Brain (organoid and tissue), 16 donors: ENCODE measurements at places on chromosomes 6 and 20.

- DNase-seq: no peak
Measured at GRCh38 chr6:35230950-35231349, 17.2 kb downstream of the SCUBE3 start.

GRCh38 chr6:27157459-27158315 lies 89.8 kb upstream of the PRSS16 start:
- peak; percentile 59 for DNase-seq

DNA sequence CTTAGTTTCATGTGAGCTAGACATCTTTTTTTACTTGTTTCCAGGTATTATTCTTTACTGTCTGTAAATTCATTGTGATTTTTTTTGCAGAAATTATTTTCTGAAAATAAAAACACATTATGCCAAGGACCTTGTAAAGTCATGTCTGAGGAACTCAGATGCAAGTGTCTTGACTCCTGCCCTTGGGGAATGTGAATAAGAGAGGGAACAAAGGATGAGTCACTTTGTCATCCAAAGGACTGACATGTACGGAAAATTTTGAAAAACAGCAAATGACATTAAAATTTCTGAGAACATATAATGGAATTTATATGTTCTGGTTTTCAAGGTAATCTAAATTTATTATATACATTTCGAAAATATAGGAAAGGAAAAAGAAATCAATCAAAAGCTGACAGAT lies 660.4 kb downstream of the CD109 start:
- no peak for DNase-seq

GRCh38 chr20:52805296-52805571 lies 166.9 kb upstream of the TSHZ2 start:
- no peak for DNase-seq

DNA sequence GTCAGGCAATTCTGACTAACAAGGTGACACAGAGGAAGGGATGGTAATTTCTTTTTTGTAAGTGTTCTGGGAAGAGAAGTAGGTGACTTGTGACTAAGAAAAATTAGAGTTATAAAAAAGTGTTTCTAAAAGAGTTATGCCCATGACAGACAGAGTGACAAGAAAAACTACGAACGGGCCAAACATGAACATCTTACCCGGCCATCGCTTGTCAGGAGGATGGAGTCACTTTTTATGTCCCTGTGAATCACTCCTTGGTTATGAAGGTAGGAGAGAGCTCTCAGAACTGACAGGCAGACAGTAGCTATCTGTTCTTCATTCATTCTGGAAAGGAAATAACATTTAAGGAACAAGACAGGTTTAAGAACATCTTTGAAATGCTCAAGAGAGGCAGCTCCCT lies 43.0 kb downstream of the LAMP5 start:
- no peak for DNase-seq

- DNase-seq: no peak
Measured at GRCh38 chr20:56964901-56965300, 301.5 kb downstream of the BMP7 start.

DNA sequence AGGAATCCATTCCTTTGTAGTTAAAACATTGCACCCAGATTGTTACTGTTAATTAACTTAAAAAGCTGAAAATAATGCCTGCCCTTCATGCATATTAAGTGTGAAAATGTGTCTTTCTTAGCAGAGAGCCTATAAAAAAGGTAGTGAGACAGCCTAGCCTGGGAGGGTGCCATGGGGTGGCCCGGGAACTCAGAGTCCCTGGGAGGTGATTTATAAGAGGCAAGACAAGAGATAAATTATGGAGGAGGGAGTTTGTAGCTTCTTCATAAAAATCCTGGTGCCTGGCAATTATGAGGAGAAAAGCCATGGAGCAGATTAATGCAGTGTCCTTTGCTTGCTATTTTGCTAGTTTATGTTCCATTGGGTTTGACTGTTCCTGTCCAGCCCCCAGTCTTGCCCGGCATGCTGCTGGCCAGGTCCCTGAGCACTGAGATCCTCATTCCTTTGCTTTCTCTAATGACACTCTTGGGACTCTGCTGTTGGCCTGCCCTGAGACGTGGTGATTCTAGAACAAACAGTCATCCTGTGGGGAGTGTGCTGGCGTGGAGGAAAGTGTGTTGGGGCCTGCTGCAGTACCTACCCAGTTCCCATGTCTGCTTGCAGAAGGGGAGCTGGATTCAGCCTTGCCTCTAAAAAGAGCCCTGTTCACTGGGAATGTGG lies 4.2 kb downstream of the MLN start:
- no peak for DNase-seq

DNA sequence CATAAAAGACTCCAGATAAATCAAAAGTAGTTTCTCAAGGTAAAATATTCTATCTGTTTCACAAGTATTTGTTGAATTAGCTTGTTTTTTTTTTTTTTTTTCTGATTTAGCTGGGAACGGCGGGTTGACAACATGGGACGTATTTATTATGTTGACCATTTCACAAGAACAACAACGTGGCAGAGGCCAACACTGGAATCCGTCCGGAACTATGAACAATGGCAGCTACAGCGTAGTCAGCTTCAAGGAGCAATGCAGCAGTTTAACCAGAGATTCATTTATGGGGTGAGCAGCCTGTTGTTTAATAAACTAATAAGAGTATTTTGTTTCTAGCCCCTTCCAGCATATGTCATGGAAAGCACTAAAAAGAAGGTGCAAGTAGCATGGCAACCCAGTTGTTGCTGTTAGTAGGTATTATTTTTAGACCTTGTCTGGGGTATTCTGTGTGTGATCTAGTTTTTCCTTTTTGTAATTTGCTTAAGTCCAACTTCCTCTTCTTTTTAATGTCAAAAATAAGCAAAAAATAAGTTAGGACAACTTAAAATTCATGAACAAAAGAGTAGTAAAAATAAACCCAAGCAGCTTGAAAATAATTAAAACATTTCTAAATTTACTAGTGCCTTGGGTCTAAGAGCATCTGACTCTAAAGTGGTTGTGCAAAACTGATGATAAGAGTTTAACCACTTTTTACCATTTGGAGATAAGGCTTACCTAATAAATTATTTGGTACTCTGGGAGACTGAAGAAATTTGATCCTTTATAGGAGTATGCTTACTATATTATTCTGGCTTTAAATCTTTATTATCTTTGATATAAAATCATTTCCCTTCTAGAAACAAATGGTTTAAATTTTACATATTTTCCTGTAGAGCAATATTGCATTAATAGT lies 70.8 kb upstream of the DYNLRB1 start:
- DNase-seq: no peak

GRCh38 chr6:16209539-16209938 lies 28.8 kb upstream of the GMPR start:
- DNase-seq: no peak

DNA sequence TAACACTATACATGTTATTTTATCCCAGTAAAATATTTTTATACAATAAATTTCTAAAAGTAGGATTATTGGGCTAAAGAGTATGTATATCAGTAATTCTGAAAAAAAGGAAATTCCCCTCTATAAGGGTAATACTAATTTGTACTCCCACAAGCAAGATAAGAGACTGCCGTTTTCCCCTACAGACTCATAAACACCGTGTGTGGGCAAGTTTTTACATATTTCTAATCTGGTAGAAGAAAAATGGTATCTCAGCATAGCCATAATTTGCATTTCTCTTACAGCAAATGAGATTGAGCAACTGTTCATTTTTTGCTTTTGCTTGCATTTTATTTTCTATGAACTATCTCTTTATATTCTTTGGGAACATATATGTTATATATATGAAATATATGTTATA lies 26.0 kb upstream of the MYMX start:
- no peak for DNase-seq

- no peak for DNase-seq
Measured at GRCh38 chr6:22087960-22088706, 208.7 kb downstream of the PRL start.

DNA sequence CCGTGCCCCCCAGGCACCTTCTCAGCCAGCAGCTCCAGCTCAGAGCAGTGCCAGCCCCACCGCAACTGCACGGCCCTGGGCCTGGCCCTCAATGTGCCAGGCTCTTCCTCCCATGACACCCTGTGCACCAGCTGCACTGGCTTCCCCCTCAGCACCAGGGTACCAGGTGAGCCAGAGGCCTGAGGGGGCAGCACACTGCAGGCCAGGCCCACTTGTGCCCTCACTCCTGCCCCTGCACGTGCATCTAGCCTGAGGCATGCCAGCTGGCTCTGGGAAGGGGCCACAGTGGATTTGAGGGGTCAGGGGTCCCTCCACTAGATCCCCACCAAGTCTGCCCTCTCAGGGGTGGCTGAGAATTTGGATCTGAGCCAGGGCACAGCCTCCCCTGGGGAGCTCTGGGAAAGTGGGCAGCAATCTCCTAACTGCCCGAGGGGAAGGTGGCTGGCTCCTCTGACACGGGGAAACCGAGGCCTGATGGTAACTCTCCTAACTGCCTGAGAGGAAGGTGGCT lies 960 bp downstream of the TNFRSF6B start:
- no peak for DNase-seq

DNA sequence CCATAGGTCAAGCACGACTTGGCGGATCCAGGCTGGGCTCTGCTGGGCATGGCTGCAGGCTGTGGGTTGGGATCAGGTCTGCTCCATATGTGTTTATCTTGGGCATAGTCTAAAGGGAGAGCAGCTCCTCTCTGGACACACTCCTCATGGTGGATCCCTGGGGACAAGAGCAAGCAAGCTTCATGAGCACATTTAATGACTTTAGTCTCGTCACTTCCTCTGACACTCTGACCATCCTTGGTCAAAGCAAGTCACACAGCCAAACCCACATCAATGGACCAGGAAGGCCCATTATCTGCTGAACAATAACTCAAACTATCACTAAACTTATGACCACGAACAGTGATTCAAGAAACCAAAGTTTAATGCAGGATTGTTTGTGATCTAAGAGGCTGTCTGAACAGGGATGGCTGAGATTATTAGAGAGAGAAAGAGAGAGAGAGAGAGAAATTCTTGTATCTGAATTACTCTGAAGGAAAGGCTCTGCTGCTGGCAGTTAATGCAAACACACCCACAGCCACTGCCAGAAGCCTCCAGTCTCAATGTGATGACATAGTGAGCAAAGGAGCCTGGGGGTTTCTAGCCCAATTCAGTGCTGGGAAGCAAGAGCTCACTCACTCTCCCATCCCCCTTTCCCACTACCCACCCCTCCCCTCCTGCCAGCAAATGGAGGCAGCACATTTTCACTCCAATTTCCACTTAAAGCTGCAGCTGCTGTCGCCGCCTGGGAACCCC lies 490.2 kb upstream of the SULF2 start:
- DNase-seq: peak; percentile 84

DNA sequence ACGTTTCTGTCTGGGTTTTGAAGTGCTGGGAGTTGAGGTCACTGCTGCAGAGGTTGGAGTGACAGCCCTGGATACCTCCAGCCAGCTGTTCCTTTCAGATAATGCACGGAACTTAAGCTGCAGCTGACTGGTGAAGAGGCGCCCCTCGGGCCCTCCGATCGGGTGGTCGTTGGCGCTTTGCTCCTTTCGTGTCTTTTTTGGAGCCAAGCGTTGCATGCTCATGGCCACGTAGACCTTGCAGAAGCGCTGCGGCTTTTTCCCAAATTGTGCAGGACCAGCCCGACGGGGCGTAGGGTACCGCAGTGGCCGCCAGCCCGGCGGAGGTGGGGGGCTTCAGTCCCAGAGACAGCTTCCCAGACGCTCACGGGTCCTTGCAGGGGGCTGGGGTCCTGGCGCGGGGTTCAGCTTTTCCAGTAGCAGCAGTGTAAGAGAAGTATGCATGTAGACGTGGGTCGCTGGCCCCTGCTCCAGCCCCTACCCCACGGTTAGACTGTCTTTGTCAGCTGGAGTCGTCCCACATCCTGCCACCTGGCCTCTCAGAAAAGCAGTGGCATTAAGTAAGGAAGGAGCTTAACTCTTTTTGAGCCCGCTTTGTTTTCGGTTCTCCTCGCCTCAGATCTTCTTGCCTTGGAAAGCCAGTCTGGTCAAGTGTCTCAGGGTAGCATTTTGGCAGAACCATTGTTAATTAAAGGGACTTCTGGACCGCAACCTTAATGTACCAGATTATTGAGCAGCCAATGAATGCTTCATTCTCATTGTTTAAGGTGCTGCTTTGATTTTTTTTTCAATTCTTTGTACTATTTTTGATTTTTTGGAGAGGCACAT lies 838 bp downstream of the TNFAIP3 start:
- DNase-seq: peak; percentile 48

DNA sequence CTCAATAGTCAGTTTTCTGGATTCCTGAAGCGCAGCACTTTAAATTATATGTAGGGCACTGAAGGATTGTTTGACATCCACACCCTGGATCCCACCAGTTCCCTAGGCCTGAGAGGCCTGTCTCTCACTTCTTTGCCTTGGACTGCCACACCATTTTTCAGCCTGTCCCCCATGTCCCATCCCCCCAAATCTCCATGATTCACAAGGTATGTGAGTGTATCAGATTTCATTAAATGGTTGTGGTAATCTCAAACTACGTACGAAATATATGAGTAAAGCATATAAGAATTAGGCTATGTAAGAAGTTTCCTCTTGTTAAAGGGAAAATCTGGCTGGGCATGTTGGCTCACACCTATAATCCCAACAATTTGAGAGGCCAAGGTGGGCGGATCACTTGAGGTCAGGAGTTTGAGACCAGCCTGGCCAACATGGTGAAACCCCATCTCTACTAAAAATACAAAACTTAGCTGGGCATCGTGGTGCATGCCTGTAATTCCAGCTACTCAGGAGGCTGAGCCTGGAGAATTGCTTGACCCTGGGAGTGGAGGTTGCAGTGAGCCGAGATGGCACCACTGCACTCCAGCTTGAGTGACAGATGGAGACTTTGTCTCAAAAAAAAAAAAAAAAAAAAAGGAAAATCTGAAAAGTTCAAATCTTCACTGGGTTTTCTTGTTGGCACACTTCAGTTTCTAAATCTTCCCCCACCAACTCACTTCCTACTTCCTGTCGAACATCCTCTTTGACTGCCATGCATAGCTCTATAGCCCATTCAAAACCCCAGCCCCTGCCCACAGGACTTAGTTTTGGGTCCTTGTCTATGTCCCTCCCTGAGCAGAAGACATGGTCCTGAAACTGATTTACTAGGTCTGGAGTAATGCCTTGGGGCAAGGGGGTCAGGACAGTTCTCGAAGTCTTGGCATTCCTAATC lies 97.3 kb upstream of the SHLD1 start:
- no peak for DNase-seq

GRCh38 chr20:11843289-11843688 lies 74.4 kb upstream of the BTBD3 start:
- no peak for DNase-seq

DNA sequence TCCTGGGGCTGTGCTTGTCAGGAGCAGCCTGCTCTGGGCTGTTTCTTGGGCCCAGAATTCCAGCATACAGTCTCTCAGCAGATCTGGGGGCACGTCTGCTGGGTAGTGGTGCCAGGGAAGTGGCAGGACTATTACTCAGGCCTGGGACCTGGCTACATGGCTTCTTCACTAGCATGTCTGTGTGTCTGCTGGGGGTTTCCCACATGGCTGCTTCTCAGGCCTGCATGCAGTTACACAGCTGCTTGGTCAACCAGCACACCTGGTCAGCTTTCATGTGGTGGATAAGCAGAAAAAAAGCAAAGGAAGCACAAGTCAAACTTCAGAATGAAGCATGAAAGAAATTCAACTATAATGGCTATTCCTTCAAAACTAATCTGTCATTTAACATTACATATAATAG lies 316.2 kb upstream of the NOX3 start:
- no peak for DNase-seq

- no peak for DNase-seq
Measured at GRCh38 chr20:43849496-43850186, 65.0 kb upstream of the TOX2 start.

- no peak for DNase-seq
Measured at GRCh38 chr6:39195792-39196385, 33.4 kb downstream of the KCNK5 start.

GRCh38 chr6:29974901-29975560 lies 32.7 kb downstream of the HLA-A start:
- DNase-seq: no peak
